ENCODE measurements at places on chromosomes 16 and 17. TPM values are rescaled to one million over a fixed set of nuclear protein-coding genes. Genes with fewer than 3 reads are reported as not detected.

Gene BCAS3
- polyA plus RNA-seq, result 28.5 TPM

Gene NLRC5
- 2.3 TPM for polyA plus RNA-seq

Gene ABCC11
- 0.80 TPM for polyA plus RNA-seq

Gene SMTNL2
- polyA plus RNA-seq, result 52.2 TPM

Gene CD300LB
- 0.25 TPM for polyA plus RNA-seq

Gene EARS2
- 27.2 TPM for polyA plus RNA-seq

Gene NPTX1
- polyA plus RNA-seq, result 1.5 TPM

Gene LPO
- 0.06 TPM for polyA plus RNA-seq

Gene NXPH3
- 1.5 TPM for polyA plus RNA-seq

Gene EFNB3
- polyA plus RNA-seq, result 19.9 TPM

Gene APOBR
- polyA plus RNA-seq, result 0.67 TPM

Gene WSCD1
- 16.5 TPM for polyA plus RNA-seq

Gene GSG1L
- 0.75 TPM for polyA plus RNA-seq

Gene HSPB9
- 0.17 TPM for polyA plus RNA-seq

Gene WFDC1
- polyA plus RNA-seq, result 3.5 TPM

Gene ADGRG1
- polyA plus RNA-seq, result 75.6 TPM

Gene XYLT2
- 15.8 TPM for polyA plus RNA-seq

Gene SEZ6
- 0.11 TPM for polyA plus RNA-seq

Gene FOXN1
- 0.41 TPM for polyA plus RNA-seq

Gene CCL11
- polyA plus RNA-seq, result 1.4 TPM

Gene LCMT1
- polyA plus RNA-seq, result 84.5 TPM

Gene STAC2
- 3.5 TPM for polyA plus RNA-seq

Gene TSNAXIP1
- polyA plus RNA-seq, result 7.8 TPM

Gene PITPNM3
- 8.2 TPM for polyA plus RNA-seq

Gene MSRB1
- polyA plus RNA-seq, result 63.0 TPM
